GM04503 (cell line): ENCODE measurements at places on chromosomes 13 and 19.

GRCh38 chr13:49292742-49293486 lies 45.2 kb downstream of the CDADC1 start:
- DNase-seq = no peak

DNA sequence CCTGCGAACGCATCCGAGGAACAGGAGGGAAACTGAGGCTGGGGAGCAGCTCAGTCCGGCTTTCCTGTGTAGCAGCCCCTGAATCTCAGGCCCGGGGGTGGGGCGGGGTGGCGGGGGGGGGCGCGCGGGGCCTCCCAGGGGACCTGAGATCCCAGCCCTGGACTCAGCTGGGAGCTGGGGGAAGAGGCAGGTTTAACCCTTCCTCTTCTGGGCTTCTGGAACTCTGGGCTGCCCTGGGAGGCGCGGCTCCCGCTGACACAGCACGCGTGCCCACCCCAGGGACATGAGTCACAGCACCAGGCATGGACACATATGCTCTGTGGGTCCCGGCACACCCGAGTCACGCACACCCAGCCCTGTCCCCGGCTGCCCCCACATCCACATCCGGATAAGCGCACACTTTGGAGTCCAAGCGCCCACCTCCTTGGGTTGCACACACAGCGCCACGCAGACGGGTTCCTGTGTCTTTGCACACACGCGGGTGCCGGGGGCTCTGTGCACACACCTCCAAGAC lies 3.5 kb upstream of the CIRBP start:
- DNase-seq = peak; percentile 64

GRCh38 chr13:71771144-71771543 lies 95.9 kb downstream of the DACH1 start:
- no peak for DNase-seq

DNA sequence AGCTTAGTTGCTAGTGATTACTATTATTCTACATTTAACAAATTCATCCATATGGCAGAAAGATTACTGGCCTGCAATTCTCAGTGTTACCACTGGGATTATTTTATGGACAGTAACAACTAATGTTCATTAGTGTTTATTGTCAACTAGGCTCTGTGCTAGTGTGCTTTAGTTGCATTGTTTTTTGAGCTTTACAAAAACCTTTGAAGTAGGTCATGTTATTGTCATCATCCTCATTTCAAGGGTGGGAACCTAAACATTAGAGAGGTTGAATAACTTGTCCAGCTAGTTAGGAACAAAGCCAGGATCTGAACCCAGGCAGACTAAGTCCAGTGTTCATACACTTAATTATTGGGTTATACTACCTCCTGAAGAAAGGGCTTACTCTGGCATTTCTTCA lies 27.8 kb upstream of the TDRD3 start:
- DNase-seq = no peak

GRCh38 chr13:109971456-109972090 lies 185.2 kb upstream of the IRS2 start:
- DNase-seq = peak; percentile 21

DNA sequence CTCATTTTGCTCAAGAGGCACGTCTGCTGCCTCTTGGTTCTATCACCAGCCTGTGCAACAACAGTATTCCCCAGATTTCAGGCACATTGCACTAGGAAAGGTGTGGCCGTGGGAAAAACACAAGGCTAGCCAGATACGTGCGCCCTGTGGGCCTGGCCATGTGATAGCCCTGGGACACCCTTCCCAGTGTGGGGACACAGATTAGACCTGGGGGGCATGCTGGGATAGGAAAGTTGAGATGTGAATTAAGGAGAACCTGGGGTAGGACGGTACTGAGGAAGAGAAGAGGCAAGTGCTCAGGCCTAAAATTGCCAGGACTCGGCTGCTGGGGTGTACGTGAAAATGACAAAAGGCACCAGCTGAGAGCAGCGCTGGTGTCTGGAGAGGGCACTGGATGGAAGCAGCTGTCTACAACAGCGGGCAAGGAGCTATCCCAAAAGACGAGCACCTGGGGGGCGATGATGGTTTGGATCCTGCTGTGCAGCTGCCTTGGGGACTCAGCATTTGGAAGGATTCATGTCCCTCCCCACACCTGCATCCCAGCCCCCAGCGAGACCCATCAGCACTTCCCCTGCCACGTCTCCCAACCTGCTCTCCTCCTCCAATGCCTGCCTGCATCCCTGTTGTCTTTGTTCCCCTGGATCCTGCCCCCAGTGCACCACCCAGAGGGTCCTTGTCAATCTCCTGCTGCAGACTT lies 54.3 kb downstream of the GGACT start:
- no peak for DNase-seq

DNA sequence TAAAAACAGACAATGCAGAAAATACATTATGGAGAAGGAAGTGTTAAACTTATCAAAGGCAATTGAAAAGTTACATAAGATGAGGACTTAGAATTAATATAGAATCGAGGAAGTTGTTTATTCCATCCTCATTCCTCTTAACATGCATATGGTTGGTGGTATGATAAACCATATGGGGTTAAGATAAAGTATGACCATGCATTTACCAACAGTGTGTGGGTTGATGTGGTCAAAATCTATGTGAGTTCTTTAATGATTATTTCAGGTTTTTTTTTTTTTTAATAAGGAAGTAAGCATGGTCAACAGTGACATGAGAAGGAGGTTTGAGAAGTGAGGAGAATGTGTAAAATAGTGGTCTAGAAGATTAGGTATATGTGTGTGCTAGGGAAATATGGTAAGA lies 94.5 kb downstream of the TDRD3 start:
- DNase-seq = no peak

DNA sequence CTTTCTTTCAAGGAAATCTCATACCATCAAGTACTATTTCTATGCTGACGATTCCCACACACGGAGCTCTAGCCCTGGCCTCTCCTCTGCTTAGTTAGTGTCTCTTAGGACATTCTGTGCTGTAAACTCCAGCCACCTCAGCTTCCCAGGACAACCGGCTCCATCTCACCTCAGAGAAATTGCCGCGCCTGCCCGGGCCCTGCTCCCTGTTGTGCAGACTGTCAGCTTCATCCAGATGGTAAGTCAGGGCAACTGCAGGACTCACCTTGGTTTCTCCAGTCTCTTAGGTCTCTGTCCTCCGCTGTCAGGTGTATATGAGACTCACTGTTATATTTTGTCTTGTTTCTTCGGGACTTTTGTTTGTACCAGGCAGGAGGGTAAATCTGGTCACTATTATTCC lies 98.7 kb downstream of the SPACA7 start:
- DNase-seq = no peak

GRCh38 chr19:49874503-49875157 lies 2.5 kb downstream of the AKT1S1 start:
- DNase-seq = no peak

DNA sequence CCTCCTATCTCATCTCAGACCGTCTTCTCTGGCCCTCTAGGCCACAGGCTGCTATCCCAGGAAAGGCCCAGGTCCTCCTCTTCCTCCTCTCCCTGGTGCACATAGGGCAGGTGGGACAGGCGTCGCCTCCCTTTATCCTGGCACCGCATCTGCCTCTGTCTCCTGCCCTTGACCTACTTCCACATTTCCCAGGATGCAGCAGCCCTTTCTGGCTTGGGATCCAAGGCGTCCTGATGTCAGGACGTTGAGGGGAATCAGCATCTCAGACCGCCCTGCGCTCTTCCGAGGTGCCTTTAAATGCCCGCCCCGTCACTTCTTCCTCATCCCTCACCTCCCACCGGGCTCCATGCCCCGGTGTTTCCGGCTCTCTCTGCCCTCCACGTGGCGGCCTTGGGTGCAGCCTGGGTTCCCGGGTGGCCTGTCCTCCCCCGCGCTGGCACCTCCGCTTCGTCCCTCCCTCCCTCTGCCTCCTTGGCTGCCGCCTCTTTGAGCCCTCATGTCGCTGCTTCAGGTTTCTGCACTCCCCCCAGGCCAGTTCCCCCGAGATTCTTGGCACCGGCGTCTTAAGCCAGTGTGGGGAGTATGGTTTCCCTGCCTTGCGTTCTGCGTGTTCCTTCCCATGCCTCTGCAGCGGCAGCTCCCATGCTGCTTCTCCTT lies 66.3 kb downstream of the KDM4B start:
- DNase-seq = no peak

GRCh38 chr13:89269737-89270136 lies 1598.6 kb downstream of the SLITRK5 start:
- no peak for DNase-seq

DNA sequence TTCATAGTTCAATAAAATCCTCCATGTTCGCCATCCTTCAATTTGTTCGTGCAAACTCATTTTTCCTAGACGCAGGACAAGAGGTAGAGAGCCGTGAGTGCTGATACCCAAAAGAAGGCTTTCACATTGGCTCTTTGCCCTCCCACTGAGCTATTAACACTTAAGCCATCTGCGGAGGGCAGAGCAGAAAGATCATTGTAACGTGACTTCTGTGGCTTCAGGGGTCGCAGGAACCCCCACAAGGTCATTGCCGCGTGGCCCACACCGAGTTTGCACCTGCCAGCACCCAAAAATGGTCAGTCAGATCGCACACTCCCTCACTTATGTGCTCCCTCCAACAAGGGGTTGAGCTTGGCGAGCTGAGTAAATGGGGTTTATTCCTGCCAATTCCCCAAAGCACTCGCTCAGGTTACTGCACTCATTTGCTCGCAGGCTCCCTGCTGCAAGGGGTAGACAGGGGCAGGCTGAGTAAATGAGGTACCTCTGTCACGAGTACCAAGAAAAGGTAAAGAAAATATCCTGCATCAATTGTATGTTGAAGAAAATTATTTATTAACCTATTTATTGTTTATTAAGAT lies 144.1 kb downstream of the PRR20E start:
- no peak for DNase-seq

- DNase-seq = no peak
Observed at GRCh38 chr13:98459721-98460370, 117.1 kb downstream of the STK24 start.

DNA sequence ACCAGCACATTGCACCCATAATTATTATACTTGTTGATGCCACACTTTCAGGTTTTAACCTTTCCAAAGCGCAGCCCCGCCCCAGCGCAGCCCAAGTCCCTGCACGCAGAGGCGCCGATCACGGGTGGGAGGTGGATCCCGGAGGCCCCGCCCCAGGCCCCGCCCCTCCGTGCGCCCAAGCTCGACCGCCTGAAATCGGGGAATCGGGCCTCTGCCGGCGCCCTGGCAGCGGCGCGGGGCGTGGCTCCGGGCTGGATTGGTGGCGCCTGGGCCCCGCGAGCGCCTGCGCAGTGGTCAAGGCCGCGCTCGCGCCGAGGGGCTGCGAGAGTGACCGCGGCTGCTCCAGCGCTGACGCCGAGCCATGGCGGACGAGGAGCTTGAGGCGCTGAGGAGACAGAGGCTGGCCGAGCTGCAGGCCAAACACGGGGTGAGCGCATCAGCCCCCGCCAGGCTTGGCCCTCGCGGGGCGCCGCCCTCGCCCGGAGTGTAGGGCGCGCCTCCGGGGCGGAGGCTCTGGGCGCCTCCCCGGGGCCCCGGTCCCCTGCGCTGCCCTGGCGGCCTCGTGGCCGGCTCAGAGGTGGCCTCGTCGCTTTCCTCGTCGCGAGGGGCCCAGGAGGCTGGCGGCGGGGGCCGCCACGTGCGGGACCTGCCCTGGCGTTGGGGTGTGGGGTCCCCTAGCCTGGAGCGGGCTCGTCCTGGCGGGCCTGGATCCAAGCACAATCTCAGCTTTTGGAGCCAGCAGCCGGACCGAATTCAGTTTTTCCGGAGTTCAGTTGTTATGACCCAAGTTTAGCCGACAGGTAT lies at the start of gene PDCD5:
PDCD5 (plus strand) TSS at position 290 of the 804 bp plus-strand sequence; CDS start at position 362, 72 bp downstream.
- DNase-seq = peak; percentile 56

DNA sequence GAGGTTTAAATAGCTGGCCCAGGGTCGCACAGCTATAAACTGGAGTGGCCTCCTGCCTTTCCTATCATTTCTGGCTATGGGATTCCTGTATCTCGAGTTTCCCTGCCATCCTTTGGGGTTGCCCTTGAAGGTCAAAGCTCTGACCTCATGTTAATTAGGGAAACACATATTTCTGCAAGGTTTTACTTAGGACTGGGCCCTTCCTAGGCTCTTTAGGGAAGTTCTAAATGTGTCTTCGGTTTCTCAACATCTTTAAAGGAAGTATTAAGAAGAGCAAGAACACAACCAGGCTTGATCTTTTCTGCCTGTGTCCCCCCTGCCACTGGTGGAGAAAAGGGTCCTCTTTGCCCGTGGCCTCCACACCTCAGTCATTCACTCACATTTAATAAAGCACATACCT lies 10.8 kb downstream of the LCP1 start:
- no peak for DNase-seq

- no peak for DNase-seq
Observed at GRCh38 chr19:51258165-51259160, 7.6 kb downstream of the SIGLECL1 start.

DNA sequence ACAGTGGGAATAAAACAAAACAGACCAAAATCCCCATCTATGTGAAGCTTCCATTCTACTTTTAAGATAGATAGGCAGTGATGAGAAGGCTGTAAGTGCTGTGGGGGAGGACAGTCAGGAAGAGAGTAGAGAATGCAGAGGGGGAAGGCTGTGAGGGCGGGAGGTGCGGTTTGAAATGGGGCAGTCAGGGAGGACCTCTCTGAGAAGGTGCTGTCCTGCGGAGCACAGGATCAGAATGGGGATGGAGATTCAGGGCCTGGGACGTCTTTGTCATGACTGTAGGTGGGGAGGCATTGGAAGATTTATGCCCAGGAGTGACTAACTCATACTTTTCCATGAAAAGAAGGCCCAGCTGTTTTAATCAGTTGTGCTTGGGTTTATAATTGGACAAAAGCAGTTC lies 3.9 kb upstream of the GPR183 start:
- DNase-seq = no peak

GRCh38 chr13:100378533-100378932 lies 210.1 kb downstream of the GGACT start:
- no peak for DNase-seq

DNA sequence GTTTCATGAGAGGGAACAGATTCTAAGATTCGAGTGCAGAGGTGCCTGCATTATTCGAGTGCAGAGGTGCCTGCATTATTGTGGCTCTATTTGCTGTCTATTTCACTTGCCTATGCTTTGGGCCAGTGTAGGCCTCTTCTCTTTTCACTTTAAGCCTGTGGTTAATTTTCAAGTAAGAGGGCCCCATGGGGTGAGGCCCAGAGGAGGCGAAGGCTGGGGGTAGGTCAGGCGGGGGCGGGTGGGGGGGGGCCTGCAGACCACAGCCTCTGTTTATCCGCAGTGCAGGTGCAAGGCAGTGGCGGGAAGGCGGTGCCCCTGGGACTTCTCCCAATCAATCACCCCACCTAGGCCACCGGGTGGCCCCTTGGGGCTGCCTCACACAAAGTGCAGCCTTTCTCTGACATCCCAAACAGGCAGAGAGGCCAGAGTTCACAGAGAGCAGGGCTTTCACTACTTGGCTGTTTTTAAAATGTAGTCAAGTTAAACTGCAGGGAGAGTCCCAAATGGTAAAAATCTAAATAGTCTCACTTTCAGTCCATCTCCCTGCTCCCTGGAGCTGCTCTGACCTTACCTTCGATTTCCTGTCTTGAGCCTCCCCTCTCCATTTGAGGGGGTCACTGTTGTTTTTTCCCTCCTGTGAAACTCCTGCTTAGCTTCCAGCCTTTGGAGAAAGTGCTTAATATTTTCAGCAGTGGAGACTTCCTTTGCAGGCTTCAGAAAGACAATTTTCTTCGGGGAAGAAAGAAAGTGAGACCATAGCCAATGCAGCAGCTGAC lies 249.0 kb downstream of the DLEU7 start:
- DNase-seq = no peak
